ENCODE measurements at places on chromosomes 16 and 17.

- DNase-seq = no peak
These were observed 26.1 kb downstream of the CTU2 start for GRCh38 chr16:88732172-88732960.

DNA sequence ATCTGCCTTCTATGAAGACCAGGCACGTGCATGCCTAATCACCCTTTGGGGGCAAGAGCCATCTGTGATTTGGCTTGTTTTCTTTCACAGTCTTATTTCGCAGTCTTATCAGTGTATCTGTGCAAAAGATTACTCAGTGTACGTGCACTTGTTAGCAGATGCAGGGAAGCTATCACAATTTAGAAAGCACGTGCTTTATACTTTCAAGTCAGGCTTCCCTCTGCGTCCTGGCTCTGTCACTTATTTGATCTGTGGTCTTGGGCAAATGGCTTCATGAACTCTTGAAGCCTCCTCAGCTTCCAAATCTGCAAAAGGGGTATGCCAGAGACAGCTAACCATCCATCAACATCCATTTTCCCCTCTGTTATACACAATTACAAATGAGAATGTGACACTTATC, 246.4 kb downstream of the XYLT1 start:
- DNase-seq = no peak

DNA sequence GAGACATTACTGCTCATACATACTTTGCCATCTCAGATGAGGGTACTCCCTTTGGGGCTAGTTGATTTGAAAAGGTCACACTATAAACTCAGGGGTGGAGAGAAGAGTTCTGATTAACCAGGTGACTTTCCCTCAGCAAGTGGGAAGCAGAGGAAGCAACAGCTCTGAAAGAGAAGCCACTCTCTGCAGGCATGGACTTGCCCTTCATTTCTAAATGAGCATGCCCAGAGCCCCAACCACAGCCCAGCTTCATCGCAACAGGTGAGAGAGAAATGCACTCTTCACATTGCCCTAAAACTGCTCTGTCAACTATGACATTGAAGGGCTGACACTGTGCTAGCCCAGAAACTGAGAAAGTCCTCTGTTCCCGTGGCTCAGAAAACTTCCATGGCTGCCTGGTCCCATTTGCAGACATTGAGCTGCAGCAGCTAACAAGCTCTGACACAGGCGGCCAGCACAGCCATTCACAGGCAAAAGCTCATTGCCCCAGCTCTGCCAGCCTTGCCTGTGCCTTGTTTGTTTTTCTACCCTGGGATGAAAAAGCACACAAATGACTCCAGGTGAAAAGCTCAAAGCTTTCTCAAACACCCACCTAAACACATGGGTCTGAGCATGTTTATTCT, 419.8 kb upstream of the DYNLRB2 start:
- DNase-seq = no peak

GRCh38 chr16:87575027-87575804, 27.1 kb upstream of the JPH3 start:
- peak; percentile 51 for DNase-seq

- peak; percentile 78 for DNase-seq
These were observed 254.4 kb downstream of the C16orf95 start for GRCh38 chr16:87062569-87063442.

DNA sequence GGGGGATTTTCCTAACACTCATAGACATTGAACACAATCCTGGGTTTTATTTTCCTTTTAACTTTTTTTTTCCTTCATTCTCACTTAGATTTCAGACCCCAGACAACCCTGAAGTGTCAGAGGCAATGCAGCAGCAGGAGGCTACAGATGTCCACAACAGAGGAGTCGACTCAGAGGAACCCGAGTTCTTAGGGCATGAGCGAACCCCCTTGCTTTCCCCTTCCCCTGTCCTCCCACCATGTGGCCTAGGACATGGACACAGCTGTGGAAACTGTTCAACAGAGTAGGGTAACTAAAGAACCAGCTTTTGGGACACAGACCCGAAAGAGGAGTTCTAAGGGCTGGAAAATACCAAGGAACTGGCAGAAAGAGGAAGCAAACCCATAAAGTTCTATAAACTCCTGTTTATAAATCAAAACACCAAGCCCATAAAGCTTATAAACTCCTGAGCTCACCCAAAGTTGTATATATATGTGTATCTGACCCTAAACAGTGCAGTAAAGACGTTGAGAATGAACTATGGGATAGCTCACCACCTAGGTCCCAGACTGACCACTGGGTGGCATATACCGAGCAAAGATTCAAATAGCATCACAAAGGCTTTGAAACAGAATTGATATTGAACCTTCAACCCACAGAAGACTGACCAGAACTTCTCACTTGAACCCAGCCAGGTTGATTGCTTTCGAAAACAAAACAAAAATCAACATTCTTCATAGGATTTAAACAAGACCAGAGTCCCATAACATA, 33.9 kb downstream of the CMTM4 start:
- no peak for DNase-seq

DNA sequence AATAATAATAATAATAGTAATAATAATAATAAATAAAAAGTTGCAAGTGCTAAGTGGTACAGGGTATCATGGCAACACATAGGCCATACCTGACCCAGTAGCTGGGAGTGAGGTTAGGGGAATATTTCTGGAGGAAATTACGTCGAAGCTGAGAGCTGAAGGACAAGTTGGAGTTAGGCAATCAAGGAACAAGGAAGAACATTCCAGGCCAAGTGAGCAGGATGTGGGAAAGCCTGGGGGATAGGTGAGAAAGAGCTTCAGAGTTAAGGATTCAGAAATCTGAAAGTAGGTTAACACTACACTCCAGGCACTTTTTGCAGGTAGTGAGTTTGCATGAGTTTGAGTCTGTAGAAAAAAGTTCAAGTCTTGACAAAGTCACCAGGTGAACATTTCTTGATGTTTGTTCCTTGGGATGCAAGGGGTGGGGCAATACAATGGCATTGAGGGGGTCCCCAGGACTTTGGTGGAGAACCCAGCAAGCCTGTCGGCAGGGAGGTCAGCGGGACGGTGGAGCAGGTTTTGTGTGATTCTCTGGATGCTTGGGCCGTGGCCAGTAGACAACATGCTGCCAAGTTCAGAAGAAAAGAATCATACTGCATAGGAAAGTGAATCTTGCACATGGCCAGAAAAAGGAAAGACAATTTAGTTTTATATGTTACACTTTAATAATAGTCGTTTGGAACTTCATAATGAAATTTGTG, 27.7 kb upstream of the MPHOSPH6 start:
- no peak for DNase-seq

DNA sequence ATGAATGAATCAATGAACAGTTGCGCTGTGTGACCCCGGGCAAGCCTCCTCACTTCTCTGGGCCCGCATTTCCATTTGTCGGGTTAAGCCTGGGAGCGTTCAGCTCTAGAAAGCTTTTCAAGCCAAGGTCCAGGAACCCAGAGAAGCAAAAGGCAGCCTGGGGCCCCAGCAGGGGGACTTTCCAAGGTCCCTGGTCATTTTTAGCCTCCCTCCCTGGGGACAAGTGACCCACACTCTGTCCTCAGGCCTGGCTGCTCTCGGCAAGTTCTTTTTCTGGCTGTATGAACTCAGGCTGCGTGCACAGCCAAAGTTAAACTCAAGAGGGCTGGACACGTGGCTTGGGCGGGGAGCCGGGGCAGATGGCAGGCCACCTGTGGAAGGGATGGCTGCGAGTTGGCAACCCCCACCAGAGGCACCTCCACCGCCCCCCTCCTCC, 41.4 kb upstream of the CIBAR2 start:
- DNase-seq = no peak

DNA sequence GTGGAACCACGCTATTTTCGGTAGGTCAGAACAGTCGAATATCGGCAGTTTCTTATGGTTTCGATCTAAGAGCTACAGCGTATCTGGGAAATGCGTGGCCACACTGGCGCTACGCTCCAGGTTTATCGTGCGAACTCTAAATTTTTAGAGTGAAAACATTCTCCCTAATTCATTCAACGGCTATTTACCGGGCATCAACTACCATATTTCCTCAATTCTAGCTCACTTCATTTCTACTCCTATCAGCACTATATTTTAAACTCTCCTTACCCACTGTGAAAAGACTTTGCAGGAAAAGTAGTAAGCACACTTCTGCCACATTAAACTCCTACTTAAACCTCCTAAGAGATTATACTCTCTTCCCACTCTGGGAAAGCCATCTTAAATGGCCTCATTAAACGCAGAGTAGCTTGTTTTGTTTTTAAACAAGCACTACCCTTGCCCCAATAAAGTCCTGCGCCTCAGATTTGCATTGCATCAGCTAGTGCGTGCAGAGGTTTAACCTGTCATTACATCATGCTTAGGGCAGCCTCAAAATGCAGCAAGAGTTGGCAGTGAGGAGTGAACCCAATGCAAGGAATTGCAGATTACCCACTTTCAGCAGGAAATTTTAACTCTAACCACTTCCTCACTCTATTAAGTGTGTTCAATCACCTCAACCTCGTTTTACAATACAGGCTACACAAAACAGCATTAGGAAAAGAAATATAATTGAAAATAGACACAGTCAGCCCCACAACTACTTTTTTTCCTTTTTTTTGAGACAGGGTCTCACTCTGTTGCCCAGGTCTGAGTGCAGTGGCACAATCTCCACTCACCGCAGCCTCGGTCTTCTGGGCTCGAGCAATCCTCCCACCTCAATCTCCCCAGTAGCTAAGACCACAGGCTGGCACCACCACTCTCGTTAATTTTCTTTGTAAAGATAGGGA, 18.8 kb downstream of the SIAH1 start:
- DNase-seq = no peak

GRCh38 chr16:50878966-50879615, 137.2 kb downstream of the CYLD start:
- no peak for DNase-seq

DNA sequence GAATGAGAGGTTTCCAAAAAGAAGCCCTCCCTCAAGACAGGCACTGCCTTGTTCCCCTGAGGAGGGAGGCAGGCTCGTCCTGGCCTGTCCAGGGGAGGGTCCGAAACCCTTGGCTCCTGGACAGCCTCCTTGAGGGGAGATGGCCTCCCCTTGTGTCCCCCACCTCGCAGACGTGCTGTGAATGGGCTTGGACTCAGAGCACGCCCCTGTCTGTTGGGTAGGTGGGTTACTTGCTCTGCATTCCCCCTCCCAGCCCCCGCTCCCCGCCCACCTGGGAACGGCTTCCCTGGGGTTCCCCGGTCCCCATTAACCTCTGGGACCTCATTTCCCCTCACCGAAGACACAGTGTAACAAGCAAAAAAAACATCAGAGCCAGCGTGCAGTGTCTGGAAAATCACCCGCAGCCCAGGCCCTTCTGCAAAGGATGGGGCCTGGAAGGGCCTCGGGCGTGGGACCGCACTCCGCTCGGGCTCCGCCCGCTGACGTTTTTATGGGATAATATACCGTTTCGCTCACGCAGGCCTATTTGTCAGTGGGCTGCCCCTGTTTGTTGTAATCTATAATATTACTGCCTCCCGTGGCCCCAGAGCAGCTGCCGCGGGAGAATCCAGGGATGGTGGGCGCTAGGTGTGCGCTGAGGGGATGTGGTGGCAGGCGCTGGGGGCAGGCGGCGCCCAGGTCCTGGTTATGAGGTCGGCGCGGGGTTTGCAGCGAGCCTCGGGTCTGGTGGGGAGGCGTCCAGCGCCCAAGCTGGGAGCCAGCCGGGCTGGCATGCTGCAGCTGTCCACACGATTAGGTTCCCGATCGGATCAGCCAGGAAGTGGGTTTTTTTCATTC, 11.1 kb downstream of the BAHCC1 start:
- DNase-seq = no peak

GRCh38 chr17:35765086-35765710, 4.5 kb downstream of the C17orf50 start:
- no peak for DNase-seq

DNA sequence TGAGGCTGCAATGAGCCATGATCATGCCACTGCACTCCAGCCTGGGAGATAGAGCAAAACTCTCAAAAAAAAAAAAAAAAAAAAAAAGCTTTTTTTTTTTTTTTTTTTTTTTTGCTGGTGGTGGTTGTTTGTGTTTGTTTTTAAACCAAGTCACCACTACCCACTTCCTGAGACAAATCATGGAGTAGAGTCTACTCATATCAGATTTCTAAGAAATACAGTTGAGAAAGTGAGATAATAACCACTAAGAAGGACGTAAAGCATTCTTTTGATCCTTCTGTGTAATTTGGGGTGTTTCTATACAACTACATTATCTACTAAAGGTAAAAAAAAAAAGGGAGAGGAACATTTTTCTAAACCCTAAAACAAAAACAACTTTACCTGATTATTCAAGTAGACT, 38.0 kb downstream of the AXIN2 start:
- no peak for DNase-seq

DNA sequence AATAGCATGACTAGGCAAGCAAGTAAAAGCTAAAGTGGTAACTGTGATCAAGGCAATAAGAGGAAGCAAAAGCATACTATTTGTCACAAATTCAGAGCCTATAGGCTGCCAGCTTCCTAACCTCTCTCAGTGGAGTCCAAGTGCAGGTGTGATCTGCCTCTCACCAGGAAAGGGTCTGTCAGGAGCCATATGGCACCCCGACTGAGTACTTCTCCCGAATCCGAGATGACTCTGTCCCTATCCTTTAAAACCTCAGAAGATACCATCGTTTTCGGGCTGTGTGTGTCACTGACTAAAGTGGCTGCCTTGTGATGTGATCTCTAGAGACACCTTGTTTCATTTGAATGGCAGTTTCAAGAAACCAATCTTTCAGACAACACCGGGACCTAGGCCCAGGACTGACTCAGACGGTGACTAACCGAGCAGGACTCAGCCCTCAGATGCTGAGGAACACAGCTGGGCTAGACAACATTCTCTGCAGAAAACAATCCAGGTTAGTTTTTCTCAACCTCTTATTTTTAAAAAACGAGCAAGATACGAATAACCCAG, 63.6 kb downstream of the SMG6 start:
- no peak for DNase-seq

GRCh38 chr16:67181346-67181745, 2.4 kb downstream of the MATCAP1 start:
- no peak for DNase-seq

- DNase-seq = no peak
These were observed 38.3 kb upstream of the SMPD3 start for GRCh38 chr16:68486502-68487202.

GRCh38 chr17:1043601-1044251, 46.8 kb downstream of the TIMM22 start:
- DNase-seq = peak; percentile 49

GRCh38 chr16:68642047-68642435, 3.1 kb upstream of the CDH3 start:
- no peak for DNase-seq

DNA sequence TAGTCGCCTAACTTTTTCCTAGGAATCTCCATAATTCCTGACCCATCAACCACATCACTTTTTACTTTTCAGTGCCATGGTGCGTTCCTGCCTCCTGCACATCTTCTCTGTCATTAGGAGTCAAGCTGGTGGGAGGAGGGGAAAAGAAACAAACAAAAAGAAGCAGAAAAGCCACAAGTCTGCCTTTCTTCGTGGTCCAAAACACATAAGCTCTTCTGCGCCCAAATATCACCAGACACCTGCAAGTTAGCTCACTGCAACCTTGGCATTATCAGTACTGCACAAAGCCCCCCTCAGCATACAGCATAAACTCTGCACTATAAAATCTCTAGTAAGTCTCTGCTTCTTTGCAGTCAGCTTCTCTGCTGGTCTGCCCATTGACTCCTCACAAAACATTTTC, 295.3 kb downstream of the HS3ST3B1 start:
- no peak for DNase-seq
